ENCODE measurements at places on chromosomes 1 and 21.

GRCh38 chr1:234842726-234843641 is 233.0 kb upstream of the IRF2BP2 start:
- DNase-seq, result no peak
- H3K36me3 ChIP-seq, result peaks cover 2% of the 10 kb centered on the region
- no peak overlapping the region for H3K27ac ChIP-seq
- no peak overlapping the region for H3K4me3 ChIP-seq

DNA sequence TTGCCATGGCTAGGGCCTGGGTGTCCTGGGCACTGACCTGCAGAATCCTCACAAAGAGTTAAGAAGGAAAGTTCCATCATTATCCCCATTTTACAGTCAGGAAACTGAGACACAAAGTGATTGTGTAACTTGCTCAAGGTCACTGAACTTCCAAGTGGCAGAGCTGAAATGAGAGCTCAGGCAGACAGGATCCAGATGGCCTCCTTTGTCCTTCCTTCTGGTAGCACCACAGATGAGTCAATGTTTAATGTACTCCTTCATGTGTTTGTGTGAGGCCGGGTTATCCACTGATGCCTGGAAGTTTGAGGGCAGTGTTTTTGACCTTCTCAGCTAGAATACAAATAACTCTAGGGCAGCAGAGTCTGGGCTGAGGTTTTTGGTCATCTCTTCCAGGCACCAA is 207.0 kb downstream of the TNR start:
- peaks cover 4% of the 10 kb centered on the region for H3K36me3 ChIP-seq
- no peak for DNase-seq
- no peak overlapping the region for H3K4me3 ChIP-seq
- peaks cover 25% of the 10 kb centered on the region for H3K4me1 ChIP-seq

GRCh38 chr1:207744000-207744534 is 7.8 kb upstream of the CD46 start:
- DNase-seq, result no peak
- peaks cover 46% of the 10 kb centered on the region for H3K4me1 ChIP-seq
- no peak overlapping the region for H3K4me3 ChIP-seq
- H3K36me3 ChIP-seq, result peaks cover 17% of the 10 kb centered on the region
- peaks cover 6% of the 10 kb centered on the region for H3K27me3 ChIP-seq
- no peak overlapping the region for H3K27ac ChIP-seq

- H3K27me3 ChIP-seq, result no peaks in the 10 kb centered on the region
- H3K36me3 ChIP-seq, result peaks cover 2% of the 10 kb centered on the region
- H3K27ac ChIP-seq, result no peak overlapping the region
- H3K4me1 ChIP-seq, result peaks cover 3% of the 10 kb centered on the region
- no peak overlapping the region for H3K4me3 ChIP-seq
These were observed 85.1 kb upstream of the LMO4 start for GRCh38 chr1:87243573-87243972.

DNA sequence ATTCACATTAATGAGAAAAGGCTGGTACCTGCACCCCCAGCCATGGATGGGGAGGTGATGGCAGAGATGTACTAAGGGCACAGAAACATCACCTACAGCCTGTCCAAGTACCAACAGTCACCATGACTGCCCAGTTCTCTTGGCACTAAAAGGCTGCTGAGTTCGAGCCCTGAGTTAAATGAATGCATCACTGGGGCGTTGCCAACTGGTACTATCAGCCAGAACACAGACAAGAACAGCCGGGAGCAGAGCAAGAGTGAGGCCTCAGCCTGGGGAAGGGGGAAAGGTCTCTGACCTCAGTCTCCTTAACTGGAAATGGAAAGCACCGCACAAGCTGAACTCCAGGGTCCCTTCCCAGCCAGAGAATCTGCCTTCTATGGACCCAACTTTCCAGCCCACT is 60.5 kb downstream of the GLIS1 start:
- peaks cover 16% of the 10 kb centered on the region for H3K4me1 ChIP-seq
- no peaks in the 10 kb centered on the region for H3K36me3 ChIP-seq
- no peak for DNase-seq
- no peak overlapping the region for H3K27ac ChIP-seq
- H3K27me3 ChIP-seq, result peaks cover 3% of the 10 kb centered on the region

DNA sequence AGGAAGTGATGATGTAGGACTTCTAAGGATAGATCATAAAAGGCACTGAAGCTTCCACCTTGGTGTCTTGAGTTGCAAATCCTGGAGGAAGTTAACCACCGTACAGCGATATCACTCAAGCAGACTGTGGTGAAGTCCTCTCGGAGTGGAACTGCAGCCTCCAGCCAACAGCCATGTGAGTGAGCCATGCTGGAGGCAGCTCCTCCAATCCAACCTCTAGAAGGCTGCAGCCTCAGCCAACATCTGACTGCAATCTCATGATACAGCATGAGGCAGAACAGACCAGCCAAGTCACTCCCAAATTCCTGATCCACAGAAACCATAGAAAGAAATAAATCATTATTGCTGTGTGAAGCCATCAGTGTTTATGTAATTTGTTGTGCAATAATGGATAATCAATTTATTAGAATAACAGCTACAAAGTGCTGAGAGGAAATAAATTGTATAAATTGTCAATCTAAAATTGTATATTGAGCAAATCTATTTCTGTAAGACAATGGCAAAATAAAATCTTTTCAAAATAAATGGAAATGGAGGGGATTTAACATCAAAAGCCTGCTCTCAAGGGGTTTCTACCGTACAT is 65.0 kb downstream of the PRSS38 start:
- H3K27ac ChIP-seq, result no peak overlapping the region
- no peak for DNase-seq
- no peaks in the 10 kb centered on the region for H3K36me3 ChIP-seq

GRCh38 chr1:31315902-31316301 is 19.1 kb downstream of the ZCCHC17 start:
- no peaks in the 10 kb centered on the region for H3K4me1 ChIP-seq
- H3K27me3 ChIP-seq, result no peaks in the 10 kb centered on the region
- no peak for DNase-seq
- H3K27ac ChIP-seq, result no peak overlapping the region
- H3K4me3 ChIP-seq, result no peak overlapping the region

GRCh38 chr1:30373471-30374399 is 349.6 kb downstream of the MATN1 start:
- H3K27me3 ChIP-seq, result no peaks in the 10 kb centered on the region
- H3K4me3 ChIP-seq, result no peak overlapping the region
- DNase-seq, result no peak
- H3K4me1 ChIP-seq, result peaks cover 9% of the 10 kb centered on the region
- H3K36me3 ChIP-seq, result no peaks in the 10 kb centered on the region
- H3K27ac ChIP-seq, result no peak overlapping the region

DNA sequence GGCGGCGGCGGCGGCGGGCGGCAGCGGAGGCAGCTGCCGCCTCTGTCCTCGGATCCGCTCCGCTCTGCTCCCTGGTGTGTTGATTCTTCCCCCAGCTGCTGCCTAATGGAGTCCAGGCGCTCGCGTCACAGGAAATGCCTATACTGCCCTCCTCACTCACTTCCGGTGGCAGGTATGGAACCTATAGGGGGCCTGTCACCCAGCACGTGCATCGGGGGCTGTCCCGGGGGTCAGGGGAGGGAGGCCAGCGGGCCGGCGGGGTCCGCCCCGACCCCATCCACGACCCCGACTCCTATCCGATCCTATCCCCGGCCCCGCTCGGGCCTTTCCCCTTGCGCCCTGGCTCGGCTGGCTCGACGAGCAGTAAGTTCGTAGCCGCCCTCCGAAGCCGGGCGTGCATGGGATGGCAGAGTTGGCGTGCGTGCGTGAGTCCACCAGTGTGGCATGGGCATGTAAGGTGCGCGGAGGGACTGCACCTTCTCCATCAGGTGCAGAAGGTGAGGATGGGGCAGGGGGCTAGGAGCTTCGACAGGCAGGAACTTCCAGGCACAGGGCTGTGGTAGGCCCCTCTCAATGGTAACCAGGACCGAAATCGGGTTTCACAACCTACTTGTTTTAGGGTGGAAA is at the start of gene WDR26:
WDR26 (minus strand) TSS at position 107 of the 627 bp plus-strand sequence.
- peak; percentile 74 for DNase-seq
- peak within 1 kb of the TSS; percentile 90 for H3K4me3 ChIP-seq
- peaks cover 22% of the 10 kb centered on the region for H3K36me3 ChIP-seq
- H3K4me1 ChIP-seq, result peaks cover 42% of the 10 kb centered on the region

- no peak overlapping the region for H3K27ac ChIP-seq
- no peaks in the 10 kb centered on the region for H3K27me3 ChIP-seq
- H3K36me3 ChIP-seq, result no peaks in the 10 kb centered on the region
- H3K4me1 ChIP-seq, result no peaks in the 10 kb centered on the region
- no peak overlapping the region for H3K4me3 ChIP-seq
These were observed 61.4 kb downstream of the SLC35F3 start for GRCh38 chr1:233965856-233966255.

- no peaks in the 10 kb centered on the region for H3K27me3 ChIP-seq
- DNase-seq, result no peak
- H3K4me1 ChIP-seq, result peaks cover 5% of the 10 kb centered on the region
- H3K36me3 ChIP-seq, result no peaks in the 10 kb centered on the region
- H3K27ac ChIP-seq, result no peak overlapping the region
- no peak overlapping the region for H3K4me3 ChIP-seq
These were observed 40.5 kb upstream of the PAXBP1 start for GRCh38 chr21:32812035-32812434.

GRCh38 chr1:109240158-109241152 is 8.9 kb upstream of the CELSR2 start:
- H3K27ac ChIP-seq, result peak overlapping the region; percentile 18
- H3K4me3 ChIP-seq, result peak overlapping the region; percentile 45
- peaks cover 25% of the 10 kb centered on the region for H3K36me3 ChIP-seq
- no peaks in the 10 kb centered on the region for H3K27me3 ChIP-seq
- peaks cover 54% of the 10 kb centered on the region for H3K4me1 ChIP-seq
- peak; percentile 70 for DNase-seq

- no peaks in the 10 kb centered on the region for H3K36me3 ChIP-seq
- H3K4me3 ChIP-seq, result no peak overlapping the region
- no peak overlapping the region for H3K27ac ChIP-seq
- no peaks in the 10 kb centered on the region for H3K27me3 ChIP-seq
- DNase-seq, result no peak
These were observed 50.7 kb downstream of the ARHGEF16 start for GRCh38 chr1:3505161-3505560.

GRCh38 chr21:43287111-43287760 is 118.4 kb downstream of the CRYAA start:
- peak overlapping the region; percentile 64 for H3K27ac ChIP-seq
- no peaks in the 10 kb centered on the region for H3K4me1 ChIP-seq
- H3K27me3 ChIP-seq, result no peaks in the 10 kb centered on the region
- no peak overlapping the region for H3K4me3 ChIP-seq

- H3K36me3 ChIP-seq, result no peaks in the 10 kb centered on the region
- H3K27ac ChIP-seq, result no peak overlapping the region
- no peak for DNase-seq
These were observed 4.2 kb upstream of the NLRP3 start for GRCh38 chr1:247411621-247412327.

GRCh38 chr1:20302108-20302471 is 11.4 kb downstream of the VWA5B1 start:
- no peak overlapping the region for H3K4me3 ChIP-seq
- no peak for DNase-seq
- H3K4me1 ChIP-seq, result no peaks in the 10 kb centered on the region
- H3K27me3 ChIP-seq, result peaks cover 6% of the 10 kb centered on the region

DNA sequence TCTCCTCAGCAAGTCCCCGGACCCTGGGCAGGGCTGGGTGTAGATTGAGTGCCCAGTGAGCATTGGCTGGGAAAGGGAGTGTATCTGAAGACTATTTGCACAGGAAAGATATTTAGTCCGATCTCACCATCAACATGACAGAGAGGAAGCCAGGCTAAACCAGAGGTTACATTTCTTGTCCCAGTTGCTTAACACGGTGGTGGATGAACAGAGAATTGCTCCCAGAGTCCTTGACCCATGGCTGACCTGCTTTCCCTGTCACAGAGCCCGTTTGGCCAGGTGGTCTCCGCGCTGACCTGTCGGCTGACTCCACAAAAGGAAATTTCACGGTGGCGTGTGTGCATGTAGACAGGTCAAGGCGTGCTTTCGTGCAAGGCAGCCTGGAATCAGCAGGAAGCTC is 83.5 kb downstream of the BEND5 start:
- peaks cover 8% of the 10 kb centered on the region for H3K4me1 ChIP-seq
- H3K4me3 ChIP-seq, result no peak overlapping the region
- no peak overlapping the region for H3K27ac ChIP-seq

- H3K27me3 ChIP-seq, result peaks cover 96% of the 10 kb centered on the region
- H3K4me3 ChIP-seq, result peak overlapping the region; percentile 60
- H3K27ac ChIP-seq, result no peak overlapping the region
- peaks cover 20% of the 10 kb centered on the region for H3K4me1 ChIP-seq
- peak; percentile 85 for DNase-seq
These were observed 8.3 kb downstream of the CDKN2C start for GRCh38 chr1:50978144-50978851.

DNA sequence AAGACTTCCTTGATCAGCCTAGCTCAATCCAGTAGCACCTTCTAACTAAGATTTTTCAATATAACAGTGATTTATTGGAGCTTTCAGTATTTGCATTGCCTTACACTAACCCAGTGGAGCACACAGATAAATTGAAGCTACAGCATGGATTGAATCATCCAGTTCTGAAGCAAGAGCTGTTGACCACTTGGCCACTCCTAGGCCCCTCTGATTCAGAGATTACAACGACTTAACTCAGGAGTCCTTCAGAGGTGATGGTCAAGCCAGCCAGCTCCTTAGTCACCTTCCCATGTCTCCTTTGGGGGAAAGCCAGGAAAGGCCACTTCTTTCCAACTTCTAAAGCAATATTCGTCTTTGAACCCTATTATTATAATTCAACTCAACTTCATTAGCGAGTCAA is 151.8 kb downstream of the TENT5C start:
- peaks cover 2% of the 10 kb centered on the region for H3K27me3 ChIP-seq
- H3K4me3 ChIP-seq, result no peak overlapping the region
- H3K4me1 ChIP-seq, result peaks cover 34% of the 10 kb centered on the region
- no peaks in the 10 kb centered on the region for H3K36me3 ChIP-seq
- no peak for DNase-seq

GRCh38 chr1:186819126-186819525 is 9.6 kb upstream of the PLA2G4A start:
- no peak overlapping the region for H3K4me3 ChIP-seq
- H3K4me1 ChIP-seq, result peaks cover 1% of the 10 kb centered on the region
- no peaks in the 10 kb centered on the region for H3K27me3 ChIP-seq
- H3K36me3 ChIP-seq, result no peaks in the 10 kb centered on the region
- DNase-seq, result no peak
- H3K27ac ChIP-seq, result no peak overlapping the region

DNA sequence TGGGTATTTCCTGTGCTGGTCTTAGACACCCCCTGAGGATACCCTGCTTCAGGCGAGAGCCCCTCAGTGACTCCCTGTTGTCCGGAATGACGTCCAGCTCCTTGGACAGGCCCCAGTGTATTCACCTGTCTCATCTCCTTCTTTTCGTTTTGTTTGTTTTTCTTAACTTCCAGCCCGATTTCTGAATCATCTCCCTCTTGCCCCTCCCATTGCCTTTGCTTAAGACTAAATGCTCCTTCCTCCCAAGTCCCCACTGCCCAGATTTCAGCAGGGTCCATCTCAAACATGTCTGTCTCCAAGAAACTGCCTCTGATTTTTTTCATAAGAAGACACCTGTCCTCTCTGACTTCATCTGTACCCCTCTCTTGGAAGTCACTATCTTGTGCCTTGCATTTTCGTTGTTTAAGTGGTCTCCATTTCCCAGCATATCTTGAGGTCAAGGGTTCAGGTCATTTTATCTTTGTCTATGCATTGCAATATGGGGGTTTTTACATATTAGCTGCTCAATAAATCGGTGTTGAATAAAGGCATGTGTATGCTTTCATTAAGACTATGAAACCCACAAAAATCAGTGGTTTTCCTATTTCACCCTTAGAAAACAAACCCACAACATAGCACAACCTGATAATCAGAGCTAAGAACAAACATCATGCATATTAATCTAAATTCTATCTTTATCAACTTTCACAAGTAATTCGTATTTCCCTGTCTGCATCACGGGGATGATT is 58.4 kb upstream of the LGALS8 start:
- no peak overlapping the region for H3K4me3 ChIP-seq
- no peaks in the 10 kb centered on the region for H3K27me3 ChIP-seq
- peaks cover 10% of the 10 kb centered on the region for H3K4me1 ChIP-seq
- no peak overlapping the region for H3K27ac ChIP-seq
